Activated CD4-positive, alpha-beta T cell treated with anti-CD3 and anti-CD28 coated beads, Interleukin-2, amount 10 ng/mL, durations not matched to agents 24 days and 14 days (primary cell): ENCODE measurements at places on chromosomes 4 and X.

DNA sequence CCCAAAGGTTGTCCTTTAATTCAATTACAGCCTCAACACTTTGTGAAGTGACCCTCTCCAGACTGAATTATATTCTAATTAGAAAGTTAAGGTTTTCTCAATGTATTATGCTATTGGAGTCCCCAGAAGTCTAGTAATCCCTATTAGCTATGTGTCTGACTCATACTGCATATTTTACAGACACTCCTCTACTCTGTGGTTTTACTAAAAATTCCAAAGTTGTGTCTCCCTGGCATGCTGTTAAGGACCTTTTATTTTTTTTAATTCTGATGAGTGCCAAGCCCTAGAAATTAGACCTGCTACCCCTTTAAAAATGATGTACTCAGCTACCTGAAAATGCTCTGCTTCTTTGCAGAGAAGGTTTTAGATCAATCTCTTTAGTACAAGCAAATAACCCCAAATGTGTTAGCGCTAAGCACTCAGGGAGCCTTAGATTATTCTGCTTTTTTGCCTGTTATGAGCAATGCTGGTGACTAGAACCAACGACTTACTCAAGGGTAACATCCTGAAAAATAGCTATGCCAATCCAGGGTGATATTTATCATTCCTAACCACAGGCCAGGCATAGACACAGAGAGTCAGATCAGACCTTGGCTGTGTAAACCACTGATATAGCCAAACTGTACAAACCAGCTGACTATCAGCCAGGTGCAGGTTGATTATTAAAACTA lies 26.1 kb upstream of the CXCL13 start:
- DNase-seq = no peak

DNA sequence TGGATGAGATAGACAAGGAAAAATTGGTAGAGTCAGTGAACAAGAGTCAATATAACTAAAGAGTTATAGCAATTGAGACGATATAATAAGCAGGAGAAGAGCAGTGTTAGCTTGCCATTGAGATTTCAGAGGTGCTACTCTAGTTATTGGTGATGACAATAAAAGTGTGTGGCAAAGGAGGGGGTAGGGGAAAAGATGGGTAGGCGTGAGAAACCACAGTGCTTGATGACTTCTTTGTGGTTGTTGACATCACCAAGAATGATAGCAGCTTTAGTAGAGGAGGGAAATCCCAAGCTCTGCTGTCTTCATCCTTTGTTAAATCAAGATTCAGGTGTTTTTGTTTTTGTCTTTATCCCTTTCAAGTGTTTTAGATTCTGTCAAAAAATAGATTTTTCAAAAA lies 179.9 kb upstream of the PPP3CA start:
- peak; percentile 87 for DNase-seq

DNA sequence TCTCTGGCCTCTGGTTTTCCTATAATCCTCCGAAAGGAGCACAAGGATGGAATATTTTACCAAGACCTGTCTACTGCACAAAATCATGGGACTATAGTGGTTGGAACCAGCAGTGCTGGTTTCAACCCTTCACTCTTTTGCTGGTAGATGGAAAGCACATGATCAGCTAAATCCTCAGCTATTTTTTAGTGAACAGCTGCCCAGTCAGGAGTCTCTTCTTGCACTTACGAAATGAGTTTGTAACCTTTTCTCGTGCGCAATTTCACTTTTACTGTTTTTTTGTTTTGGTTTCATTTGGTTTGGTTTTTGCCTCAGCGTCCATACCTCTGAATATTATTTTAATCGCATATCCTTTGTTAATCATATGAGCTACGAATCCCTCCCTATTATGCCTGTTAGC lies 418.5 kb upstream of the CPEB2 start:
- DNase-seq = no peak

- DNase-seq = no peak
These were observed 73.9 kb upstream of the IRF2 start for GRCh38 chr4:184548316-184548647.

- DNase-seq = no peak
These were observed 283.9 kb downstream of the SMARCA1 start for GRCh38 chrX:129239371-129239770.

DNA sequence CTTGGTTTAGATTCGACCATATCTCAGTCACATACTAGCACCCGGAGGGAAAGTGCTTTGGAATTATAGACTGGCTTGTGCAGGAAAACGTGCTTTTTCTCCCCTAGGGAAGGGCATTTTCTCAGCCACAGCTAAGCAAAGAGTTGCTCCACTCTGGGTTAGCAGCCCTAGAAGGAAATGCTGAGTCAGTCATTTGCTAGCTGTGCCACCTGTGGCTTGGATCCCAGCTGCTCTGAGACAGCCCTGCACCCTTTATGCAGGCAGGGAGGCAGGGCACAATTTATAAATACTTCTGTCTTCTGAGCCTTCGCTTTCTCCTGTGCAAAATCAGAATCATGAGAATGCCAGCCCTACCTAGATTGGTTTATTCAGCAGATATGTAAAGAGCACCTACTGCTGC lies 1.3 kb upstream of the USP51 start:
- peak; percentile 34 for DNase-seq

DNA sequence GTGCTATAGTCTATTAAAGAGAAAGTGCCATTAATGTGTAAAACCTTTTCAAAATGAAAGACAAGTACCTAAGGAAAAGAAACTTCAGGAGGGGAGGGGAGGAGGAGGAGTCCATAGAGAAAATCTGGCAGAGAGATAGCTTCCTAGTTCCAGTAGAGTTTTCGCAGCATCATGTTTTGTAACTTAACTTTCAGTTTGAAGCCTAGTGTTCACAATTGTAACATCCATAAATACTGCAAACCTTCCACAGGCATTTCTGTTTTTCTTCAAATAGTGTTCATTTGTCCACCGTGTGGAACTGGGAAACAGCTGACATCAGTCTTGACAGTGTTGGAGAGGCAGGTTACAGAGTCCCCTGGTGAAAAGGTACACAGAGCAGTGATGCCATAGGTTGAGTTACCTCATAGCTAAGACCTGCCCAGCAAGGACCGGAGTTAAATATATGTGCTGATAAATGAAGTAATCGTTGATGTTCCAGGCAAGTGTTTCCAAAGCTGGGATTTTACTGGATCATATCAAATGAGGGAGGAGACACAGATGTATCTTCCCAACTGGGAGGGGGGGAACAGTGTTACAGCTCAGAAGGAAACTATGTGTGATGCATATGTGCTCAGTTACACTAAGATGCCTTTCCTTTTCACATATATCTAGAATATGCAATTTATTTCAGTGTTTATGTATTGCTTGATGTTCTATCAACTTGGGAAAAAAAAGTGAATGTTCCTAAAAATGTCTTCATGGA lies 369.5 kb upstream of the FAM241A start:
- no peak for DNase-seq

- DNase-seq = no peak
These were observed 92.9 kb downstream of the ATP10D start for GRCh38 chr4:47577779-47578553.

GRCh38 chrX:7689791-7690412 lies 153.1 kb upstream of the VCX start:
- DNase-seq = no peak

- DNase-seq = peak; percentile 80
These were observed 1.1 kb downstream of the TAFAZZIN start for GRCh38 chrX:154412468-154412867.

GRCh38 chr4:23084559-23085248 lies 392.0 kb downstream of the GBA3 start:
- no peak for DNase-seq

DNA sequence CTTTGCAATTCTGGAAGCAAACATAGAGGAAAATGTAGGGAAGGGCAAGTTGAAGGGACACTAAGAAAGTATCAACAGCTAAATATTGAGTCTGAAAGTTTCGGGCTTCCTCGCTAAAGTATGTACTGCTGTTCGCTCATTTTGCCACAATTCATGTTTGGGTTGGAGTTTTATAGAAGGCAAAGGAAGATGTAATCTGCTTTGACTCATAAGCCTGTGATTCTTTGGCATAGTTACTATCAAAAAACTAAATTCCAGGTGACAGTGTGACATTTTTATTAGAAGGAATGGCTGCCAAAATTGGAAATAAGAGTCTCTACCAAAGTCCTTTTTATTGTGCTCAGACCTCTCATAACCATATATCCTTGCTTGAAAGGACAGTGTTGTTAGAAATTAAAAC lies 336.7 kb upstream of the ADGRL3 start:
- no peak for DNase-seq

- DNase-seq = peak; percentile 46
These were observed 83.2 kb upstream of the PLAC8 start for GRCh38 chr4:83197555-83198235.

GRCh38 chr4:48985976-48986653 lies at the start of gene CWH43:
CWH43 (plus strand) TSS chr4:48986275; CDS start chr4:48986430, 155 bp downstream.
- DNase-seq = no peak
